HT1080 (cell line): ENCODE measurements at places on chromosomes 2 and 18. TPM values are rescaled to one million over a fixed set of nuclear protein-coding genes. Genes with fewer than 3 reads are reported as not detected.

- no peak for DNase-seq
Observed at GRCh38 chr2:33477473-33478468, 1.3 kb downstream of the RASGRP3 start.

DNA sequence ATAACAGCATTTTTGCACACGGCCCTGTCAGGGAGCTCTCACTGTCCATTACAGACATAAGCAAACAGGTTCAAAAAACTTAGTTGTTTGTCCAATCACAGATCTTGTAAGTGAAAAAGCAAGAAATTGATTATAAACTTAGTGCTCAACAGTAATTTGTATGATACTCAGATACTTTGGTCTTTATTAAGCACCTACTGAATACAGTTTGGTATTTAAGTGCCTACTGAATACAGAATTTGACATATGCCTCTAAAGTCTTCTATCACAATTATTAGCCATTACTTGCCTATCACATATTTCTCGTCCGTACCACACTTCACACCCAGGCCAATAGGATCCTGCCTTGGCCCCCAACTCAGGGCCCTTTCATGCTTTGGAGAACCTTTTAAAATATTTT, 283.1 kb downstream of the SUCLG1 start:
- DNase-seq, result no peak

GRCh38 chr18:42559069-42559690, 556.3 kb downstream of the RIT2 start:
- DNase-seq, result no peak

SPATA3 gene
- not detected in 2 replicates for total RNA-seq

GULP1 gene
- 18.5 and 21.8 TPM in 2 replicates for total RNA-seq
